ENCODE measurements at places on chromosomes 5 and 9.

- no peak for DNase-seq
Measured at GRCh38 chr9:76759732-76760131, 4.5 kb upstream of the PCA3 start.

DNA sequence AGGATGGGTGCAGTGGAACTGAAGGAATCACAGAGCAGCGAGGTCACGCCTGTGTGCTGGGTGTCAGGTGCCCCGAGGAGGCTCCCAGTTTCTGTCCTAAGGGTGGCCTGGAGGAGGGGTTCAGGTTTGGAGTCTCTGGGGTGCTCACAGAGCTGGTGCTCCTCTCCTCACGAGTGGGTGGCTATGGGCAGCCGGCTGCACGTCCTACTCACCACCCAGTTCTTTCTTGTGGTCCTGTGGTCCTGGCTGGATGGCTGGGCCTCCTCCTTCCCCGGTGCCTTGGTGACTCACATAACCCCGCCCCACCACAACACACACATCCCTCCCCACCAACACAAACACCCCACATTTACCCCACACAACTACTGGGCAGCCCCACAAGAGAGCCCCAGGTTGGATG, 9.9 kb upstream of the PTGS1 start:
- DNase-seq, result no peak

GRCh38 chr9:35658968-35659220, 802 bp downstream of the CCDC107 start:
- DNase-seq, result no peak

- no peak for DNase-seq
Measured at GRCh38 chr5:61881821-61882487, 424.1 kb upstream of the KIF2A start.

- DNase-seq, result no peak
Measured at GRCh38 chr5:160702934-160703333, 149.1 kb downstream of the ATP10B start.

DNA sequence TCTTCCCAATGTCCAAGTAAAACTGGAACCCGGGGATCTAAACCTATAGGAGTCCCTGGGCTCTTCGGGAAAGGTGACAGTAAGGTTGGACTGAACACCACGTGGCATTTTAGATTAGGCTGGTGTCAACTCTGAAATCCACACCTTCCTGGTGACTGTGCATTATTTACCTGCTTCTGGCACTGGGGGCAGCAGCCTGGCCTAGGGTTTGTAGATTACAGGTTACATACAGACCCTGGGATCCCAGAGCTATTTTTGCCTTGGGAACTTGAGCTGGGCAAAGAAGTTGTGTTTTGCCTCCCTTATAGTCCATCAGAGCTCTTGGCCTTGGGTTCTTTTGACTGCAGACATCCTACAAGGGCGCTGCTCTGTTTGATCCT, 173.2 kb downstream of the DAB2IP start:
- peak; percentile 56 for DNase-seq

DNA sequence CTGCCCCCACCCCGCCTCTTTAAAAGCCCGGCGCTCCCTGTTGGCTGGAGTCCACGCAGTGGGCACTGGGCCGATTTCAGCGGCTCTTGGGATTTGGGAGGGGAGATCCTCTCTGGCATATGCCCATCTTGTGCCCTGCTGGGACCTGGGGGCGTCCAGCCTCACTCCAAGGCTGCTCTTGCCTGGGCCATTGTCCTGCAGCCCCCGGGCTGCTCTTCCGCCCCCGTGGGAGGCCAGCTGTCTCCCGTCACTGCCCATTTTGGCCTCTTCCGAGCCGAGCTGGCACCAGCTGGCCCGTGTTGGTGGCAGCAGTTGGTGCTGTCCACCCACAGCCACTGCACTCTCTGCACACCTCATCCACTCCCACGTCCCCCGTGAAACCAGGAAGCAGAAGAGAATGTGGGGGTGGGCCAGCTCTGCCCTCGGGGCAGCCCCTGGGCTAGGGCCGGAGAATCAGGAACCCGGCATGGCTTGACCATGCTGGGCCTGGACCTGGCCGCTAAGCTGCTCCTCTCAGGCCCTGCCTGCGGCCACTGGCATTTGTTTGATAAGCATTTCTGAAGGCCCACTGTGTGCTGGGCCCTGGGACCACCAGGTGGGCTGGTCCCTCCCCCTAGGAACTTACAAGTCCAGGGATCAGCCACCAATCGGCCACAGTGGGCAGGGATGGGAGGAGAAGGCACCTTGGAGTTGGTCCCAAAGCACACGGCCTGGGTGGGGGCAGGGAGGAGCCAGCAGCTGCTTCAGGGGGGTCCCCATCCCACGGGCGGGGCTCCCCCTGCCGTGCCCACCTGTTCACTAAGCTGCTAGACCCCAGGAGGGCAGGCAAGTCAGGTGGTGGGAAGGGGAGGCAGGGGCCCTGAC, 2.2 kb downstream of the C8G start:
- DNase-seq, result no peak

DNA sequence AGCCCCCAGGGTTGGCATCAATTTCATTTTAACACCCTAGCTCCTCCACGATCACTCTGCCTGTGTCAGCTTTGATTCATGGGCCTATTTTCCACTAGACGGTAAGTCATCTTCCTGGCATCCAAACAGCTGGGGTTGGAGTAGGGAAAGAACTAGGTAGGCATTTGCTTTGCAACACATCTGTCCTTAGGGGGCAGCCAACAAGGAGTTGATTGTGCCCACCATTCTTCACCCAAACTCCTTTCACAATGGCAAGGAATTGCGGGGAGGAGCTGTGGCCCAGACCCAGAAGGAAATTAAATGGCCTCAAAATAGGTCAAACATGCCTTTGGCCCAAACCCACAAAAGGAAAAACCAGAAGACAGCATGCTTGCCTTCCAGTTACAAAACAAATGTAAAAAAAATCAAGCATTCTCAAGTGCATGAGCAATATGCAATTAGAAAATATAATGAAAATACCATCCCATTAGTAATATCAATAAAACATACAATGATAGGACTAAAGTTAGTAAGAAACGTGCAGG, 71.8 kb downstream of the NRG2 start:
- no peak for DNase-seq

DNA sequence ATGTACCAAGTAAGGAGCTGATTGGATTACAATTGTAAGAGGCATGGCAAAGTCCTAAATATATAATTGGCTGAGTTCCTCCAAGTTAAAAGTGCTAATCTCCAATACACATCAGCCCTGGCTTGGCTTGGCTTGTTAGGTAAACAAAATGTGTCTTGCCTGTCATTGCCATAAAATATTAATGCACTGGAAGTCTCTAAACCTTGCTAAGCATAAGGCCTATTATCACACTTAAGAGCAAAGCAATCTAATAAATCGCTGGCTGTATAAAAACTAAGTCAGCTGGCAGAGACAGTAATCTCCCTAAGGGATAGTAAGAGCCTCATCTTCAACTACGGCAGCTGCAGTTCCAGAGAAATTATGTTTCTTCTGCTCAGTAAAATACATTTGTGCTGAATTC, 418.6 kb upstream of the GRAMD2B start:
- DNase-seq, result no peak

GRCh38 chr5:149646564-149646963, 65.3 kb downstream of the ARHGEF37 start:
- DNase-seq, result no peak

DNA sequence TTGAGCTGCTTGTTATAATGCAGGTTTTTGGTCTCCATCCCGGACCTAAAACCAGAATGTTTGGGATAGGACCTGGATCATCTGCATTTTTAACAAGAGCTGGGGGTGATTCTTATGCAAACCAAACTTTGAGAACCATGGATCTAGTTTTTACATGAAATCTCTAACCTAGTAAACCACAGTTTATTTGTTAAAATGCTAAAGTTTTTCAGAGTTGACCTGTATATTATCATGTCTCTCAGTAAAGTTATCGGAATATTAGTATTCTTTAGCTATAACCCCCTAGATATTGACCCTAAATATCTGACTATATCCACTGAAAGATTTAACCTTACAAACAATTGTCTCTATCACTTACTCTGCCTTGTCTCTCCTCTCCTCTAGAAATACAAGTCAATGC, 28.7 kb downstream of the F2R start:
- DNase-seq, result no peak

- no peak for DNase-seq
Measured at GRCh38 chr9:137711678-137712105, 92.9 kb downstream of the EHMT1 start.

DNA sequence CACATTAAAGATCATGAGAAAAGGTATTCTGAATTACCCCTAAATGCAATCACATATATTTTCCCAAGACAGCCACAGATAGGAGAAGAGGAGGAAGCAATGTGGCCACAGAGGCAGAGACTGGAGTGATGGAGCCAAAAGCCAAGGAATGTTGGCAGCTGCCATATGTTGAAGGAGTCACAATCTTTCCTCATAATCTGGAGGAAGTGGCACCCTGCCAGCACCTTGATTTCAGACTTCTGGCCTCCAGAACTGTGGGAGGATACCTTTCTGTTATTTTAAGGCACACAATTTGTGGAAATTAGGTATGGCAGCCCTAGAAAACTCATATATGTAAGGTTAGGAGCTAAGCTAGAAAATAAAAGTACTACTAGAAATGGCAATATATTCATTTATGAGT, 139.9 kb upstream of the GAS1 start:
- DNase-seq, result no peak

DNA sequence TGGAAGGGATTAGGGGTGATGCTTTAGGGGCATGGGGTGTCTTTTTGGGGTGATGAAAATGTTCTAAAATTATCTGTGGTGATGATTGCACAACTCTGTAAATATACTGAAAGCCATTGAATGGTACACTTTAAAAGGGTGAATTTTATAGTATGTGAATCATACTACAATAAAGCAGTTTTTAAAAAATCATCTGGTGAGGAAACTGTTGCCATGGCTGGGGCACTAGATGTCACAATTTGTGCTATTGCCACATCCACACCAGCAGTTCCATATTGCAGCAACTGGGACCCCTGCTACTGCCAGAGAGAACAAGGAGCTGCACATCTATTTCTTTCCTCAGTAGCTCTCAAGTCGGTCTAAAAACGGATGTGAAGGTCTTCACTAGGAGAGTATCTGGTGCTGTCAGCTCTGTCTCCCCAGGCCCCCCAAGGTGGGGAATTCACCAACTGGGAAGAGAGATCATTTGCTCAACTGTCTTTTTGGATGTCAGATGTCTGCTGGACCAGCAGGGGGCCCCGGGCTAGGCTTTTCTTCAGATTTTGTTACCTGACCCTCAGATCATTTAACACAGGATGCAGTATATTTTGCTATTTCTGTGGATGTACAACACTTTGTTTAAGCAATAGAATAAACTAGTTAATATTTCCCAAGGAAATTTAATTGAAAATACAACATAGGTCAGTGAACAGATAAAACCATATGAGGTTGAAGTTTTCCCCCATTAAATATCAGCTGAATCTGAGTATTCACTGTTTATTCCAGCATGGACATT, 13.2 kb downstream of the CMYA5 start:
- DNase-seq, result no peak

Measured in common myeloid progenitor, CD34-positive (primary cell).